ENCODE measurements at places on chromosomes 3 and 15. TPM values are rescaled to one million over a fixed set of nuclear protein-coding genes. Genes with fewer than 3 reads are reported as not detected.

DNA sequence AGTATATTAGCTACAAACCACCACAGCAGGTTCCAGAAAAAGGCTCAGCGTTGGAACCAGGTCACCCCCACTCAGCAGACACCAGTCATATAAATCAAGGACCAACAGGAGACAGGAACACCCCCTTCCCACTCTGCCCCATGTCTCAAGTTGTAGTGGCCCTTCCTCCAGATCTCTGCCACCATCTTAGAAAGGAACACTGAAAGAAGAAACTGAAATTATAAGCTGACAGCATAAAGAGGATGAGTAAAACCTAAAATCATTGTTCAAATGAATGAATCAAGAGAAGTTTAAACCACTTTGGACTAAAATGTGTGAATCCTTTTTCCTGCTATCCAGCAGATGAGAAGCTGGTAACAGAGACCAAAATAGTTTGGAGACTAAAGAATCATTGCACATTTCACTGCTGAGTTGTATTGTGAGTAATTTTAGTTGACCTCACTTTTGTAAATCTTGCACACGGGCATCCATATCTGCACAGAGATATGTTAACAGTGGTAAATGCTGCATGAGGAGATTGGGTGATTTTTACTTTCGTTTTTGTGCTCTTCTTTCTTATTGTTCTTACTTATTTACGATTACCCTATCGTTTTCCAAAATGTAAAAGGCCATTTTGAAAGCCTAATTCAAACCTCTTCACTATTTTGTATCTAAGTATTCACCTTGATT, 19.8 kb downstream of the CCR3 start:
- DNase-seq: no peak
- H3K36me3 ChIP-seq: peaks cover 34% of the 10 kb centered on the region
- peak overlapping the region; percentile 88 for H3K27ac ChIP-seq
- peaks cover 1% of the 10 kb centered on the region for H3K27me3 ChIP-seq

Gene FMN1
- total RNA-seq: not detected

GRCh38 chr15:91132079-91132478, 32.0 kb downstream of the SV2B start:
- no peak overlapping the region for H3K4me3 ChIP-seq
- no peaks in the 10 kb centered on the region for H3K36me3 ChIP-seq
- no peak for DNase-seq
- H3K4me1 ChIP-seq: no peaks in the 10 kb centered on the region
- H3K27ac ChIP-seq: no peak overlapping the region
- H3K27me3 ChIP-seq: peaks cover 17% of the 10 kb centered on the region

GRCh38 chr3:159852821-159853505, 135.7 kb upstream of the IL12A start:
- H3K27ac ChIP-seq: no peak overlapping the region
- H3K4me3 ChIP-seq: no peak overlapping the region
- H3K4me1 ChIP-seq: no peaks in the 10 kb centered on the region

DNA sequence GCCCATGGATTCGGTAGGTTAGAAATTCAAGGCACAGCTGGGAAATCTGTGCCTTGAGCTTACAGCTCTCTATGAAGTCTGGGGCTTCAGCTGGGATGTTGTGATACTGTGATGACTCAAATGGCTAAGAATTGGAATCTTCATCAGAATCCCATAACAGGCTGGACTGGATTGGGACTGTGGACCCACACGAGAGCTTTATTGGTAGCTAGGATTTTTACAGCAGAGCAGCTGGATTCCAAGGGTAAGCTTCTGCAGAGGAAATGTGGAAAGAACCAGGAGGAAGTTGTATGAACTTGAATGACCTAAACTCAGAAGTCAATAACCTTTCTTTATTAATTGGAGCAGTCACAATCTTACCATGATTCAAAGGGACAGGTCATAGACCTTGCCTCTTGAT, 1187.1 kb downstream of the ROBO1 start:
- H3K36me3 ChIP-seq: no peaks in the 10 kb centered on the region
- H3K27ac ChIP-seq: no peak overlapping the region
- H3K4me1 ChIP-seq: no peaks in the 10 kb centered on the region
- no peak overlapping the region for H3K4me3 ChIP-seq

GRCh38 chr3:94431876-94432570, 369.2 kb downstream of the NSUN3 start:
- H3K4me1 ChIP-seq: no peaks in the 10 kb centered on the region
- no peaks in the 10 kb centered on the region for H3K36me3 ChIP-seq
- no peak overlapping the region for H3K4me3 ChIP-seq
- no peak overlapping the region for H3K27ac ChIP-seq

GRCh38 chr3:119069725-119070124, 35.1 kb upstream of the IGSF11 start:
- peaks cover 13% of the 10 kb centered on the region for H3K27me3 ChIP-seq
- DNase-seq: no peak
- no peak overlapping the region for H3K27ac ChIP-seq
- H3K4me1 ChIP-seq: no peaks in the 10 kb centered on the region
- no peak overlapping the region for H3K4me3 ChIP-seq
- H3K36me3 ChIP-seq: no peaks in the 10 kb centered on the region

Gene LMAN1L
- not detected for total RNA-seq

GRCh38 chr3:13111873-13112520, 38.8 kb upstream of the IQSEC1 start:
- H3K4me1 ChIP-seq: peaks cover 5% of the 10 kb centered on the region
- no peak overlapping the region for H3K27ac ChIP-seq
- no peak for DNase-seq
- H3K27me3 ChIP-seq: peaks cover 8% of the 10 kb centered on the region
- no peaks in the 10 kb centered on the region for H3K36me3 ChIP-seq

DNA sequence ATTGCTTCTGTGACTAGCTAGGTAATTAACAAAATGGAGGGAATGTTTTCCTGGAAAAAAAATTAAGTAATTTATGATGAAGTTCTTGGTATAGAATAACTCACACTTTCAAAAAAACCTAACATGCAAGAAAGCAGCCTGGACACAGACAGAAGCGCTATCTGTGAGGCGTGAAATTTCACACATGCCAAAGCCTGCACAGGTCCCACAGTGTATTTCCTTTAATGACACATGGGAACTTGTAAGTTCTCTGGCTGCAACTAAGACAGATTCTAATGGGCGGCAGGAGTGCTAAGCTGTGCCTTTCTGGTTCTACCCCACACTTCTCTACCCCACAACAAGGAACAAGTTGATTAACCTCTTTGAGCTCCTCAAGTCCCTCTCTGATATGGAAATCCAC, 84.9 kb upstream of the NEO1 start:
- H3K27me3 ChIP-seq: peaks cover 41% of the 10 kb centered on the region
- no peak for DNase-seq
- H3K4me1 ChIP-seq: peaks cover 6% of the 10 kb centered on the region
- H3K36me3 ChIP-seq: no peaks in the 10 kb centered on the region

DNA sequence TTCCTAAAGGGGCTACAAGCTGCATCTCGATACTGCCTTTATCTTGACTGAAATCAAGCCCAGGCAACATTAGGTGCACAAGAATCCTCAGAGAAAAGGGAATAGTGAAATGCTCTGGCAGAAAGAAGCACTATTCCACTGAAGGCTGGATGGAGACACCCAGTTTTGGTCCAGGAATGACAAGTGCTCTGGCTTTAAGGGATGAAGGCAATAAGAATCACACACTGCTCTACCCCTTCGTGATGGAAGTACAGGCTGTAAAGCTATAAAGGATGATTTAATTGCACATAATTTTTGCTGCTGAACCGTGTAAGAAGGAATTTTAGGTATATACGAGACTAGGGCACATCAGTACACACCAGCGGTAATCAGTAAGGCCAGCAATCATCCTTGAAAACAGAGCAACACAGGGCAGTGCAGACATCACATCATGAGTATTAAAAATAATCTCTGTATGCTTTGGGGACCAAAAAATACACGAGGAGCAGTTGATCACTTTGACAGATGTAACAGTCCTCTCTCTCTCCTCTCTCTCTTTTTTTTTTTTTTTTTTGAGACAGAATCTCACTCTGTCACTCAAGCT, 414.6 kb upstream of the TBL1XR1 start:
- H3K4me3 ChIP-seq: no peak overlapping the region
- H3K36me3 ChIP-seq: peaks cover 6% of the 10 kb centered on the region
- no peak for DNase-seq
- H3K27me3 ChIP-seq: no peaks in the 10 kb centered on the region
- H3K27ac ChIP-seq: no peak overlapping the region
- peaks cover 6% of the 10 kb centered on the region for H3K4me1 ChIP-seq

Gene A4GNT
- not detected for total RNA-seq

Gene GPR62
- not detected for total RNA-seq

GRCh38 chr15:68554721-68555678, 23.8 kb upstream of the CORO2B start:
- no peak overlapping the region for H3K27ac ChIP-seq
- peaks cover 15% of the 10 kb centered on the region for H3K4me1 ChIP-seq
- H3K36me3 ChIP-seq: no peaks in the 10 kb centered on the region
- H3K27me3 ChIP-seq: peaks cover 49% of the 10 kb centered on the region

DNA sequence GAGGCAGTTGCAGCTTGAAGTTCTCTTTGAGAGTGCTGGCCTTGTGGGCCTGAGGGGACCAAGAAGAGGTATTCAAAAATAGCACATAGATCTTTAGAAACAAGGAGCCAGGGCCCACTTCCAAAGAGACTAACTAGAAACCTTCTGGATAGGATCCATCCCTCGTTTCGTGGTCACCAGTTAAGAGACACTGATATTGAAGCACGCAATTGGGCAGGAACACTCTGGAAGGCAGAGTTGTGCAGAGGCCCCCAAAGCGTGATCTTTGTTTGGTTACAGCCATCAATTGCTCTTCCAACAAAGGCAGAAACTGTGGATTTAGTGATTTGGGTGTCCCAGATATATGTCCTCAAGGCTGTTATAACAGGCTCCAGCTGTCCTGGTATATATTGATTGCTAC, 46.7 kb upstream of the ACAN start:
- no peaks in the 10 kb centered on the region for H3K4me1 ChIP-seq
- no peaks in the 10 kb centered on the region for H3K36me3 ChIP-seq

DNA sequence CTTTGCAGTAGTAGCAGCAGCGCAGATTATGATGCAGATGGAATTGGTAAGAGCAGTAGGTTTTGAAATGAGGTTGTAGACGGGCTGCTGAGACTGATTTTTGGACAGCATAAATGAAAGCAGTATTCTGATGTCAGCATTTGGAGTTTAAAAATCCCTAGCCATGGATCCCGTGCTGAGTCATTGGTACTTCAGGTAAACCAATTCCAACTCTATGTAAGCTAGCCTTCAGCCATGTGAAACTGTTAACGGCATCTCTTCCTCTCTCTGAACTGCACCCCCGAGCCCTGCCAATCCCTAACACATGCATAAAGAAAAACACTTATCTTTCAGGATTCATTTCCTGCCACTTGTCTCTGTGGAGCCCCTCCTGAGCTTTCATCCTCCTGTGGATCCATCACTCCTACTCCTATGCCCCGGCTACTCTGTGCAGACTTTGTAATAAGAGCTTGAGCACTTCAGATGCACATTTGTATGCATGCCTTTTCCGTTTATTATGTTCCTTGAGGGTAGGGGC, 119.0 kb downstream of the AKAP13 start:
- no peaks in the 10 kb centered on the region for H3K36me3 ChIP-seq
- no peak overlapping the region for H3K4me3 ChIP-seq
- peaks cover 43% of the 10 kb centered on the region for H3K4me1 ChIP-seq
- no peaks in the 10 kb centered on the region for H3K27me3 ChIP-seq
- DNase-seq: no peak

- DNase-seq: no peak
- H3K4me1 ChIP-seq: peaks cover 6% of the 10 kb centered on the region
- no peak overlapping the region for H3K27ac ChIP-seq
- peaks cover 10% of the 10 kb centered on the region for H3K27me3 ChIP-seq
- H3K36me3 ChIP-seq: no peaks in the 10 kb centered on the region
- H3K4me3 ChIP-seq: no peak overlapping the region
These were observed 68.6 kb downstream of the ITGA11 start for GRCh38 chr15:68363353-68363752.

Gene CCR2
- 37.9 TPM for total RNA-seq

Gene BNC1
- not detected for total RNA-seq

Gene COL6A5
- not detected for total RNA-seq

DNA sequence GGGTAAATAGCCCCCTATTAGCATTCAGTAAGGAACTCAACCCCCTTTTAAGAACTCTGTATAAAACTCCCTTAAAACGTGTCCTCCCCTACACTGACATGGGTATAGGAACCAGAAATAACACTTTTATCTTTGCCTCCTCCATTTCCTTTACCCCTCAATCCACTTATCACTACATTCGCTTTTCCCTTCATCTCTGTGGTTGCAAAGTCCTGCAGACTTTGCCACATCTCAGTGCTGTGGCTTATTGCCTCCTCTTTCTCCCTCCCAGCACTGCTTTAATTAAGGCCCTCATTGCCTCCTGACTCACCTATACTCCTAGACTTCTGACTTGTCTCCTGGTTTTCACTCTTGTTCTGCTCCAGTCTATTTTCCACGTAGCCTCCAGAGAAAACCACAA, 94.3 kb upstream of the GADL1 start:
- peaks cover 17% of the 10 kb centered on the region for H3K27me3 ChIP-seq
- H3K36me3 ChIP-seq: no peaks in the 10 kb centered on the region
- H3K27ac ChIP-seq: no peak overlapping the region
- DNase-seq: no peak

- peak overlapping the region; percentile 51 for H3K27ac ChIP-seq
- no peak for DNase-seq
- peak overlapping the region; percentile 58 for H3K4me3 ChIP-seq
- H3K36me3 ChIP-seq: no peaks in the 10 kb centered on the region
- H3K27me3 ChIP-seq: peaks cover 9% of the 10 kb centered on the region
These were observed 113.8 kb upstream of the CCDC54 start for GRCh38 chr3:107263269-107264021.

GRCh38 chr15:40263024-40263754, 19.7 kb downstream of the ANKRD63 start:
- H3K4me3 ChIP-seq: no peak overlapping the region
- no peak overlapping the region for H3K27ac ChIP-seq
- H3K27me3 ChIP-seq: peaks cover 12% of the 10 kb centered on the region
- no peaks in the 10 kb centered on the region for H3K4me1 ChIP-seq
- H3K36me3 ChIP-seq: no peaks in the 10 kb centered on the region

Gene ISLR2
- 0.14 TPM for total RNA-seq

Gene KBTBD13
- not detected for total RNA-seq

Gene NAALADL2
- not detected for total RNA-seq

Gene LMOD3
- not detected for total RNA-seq

Gene GOLGA6L2
- not detected for total RNA-seq

Gene UPK1B
- not detected for total RNA-seq

Gene GOLGA8M
- 4.4 TPM for total RNA-seq

Gene ADGRG7
- not detected for total RNA-seq

DNA sequence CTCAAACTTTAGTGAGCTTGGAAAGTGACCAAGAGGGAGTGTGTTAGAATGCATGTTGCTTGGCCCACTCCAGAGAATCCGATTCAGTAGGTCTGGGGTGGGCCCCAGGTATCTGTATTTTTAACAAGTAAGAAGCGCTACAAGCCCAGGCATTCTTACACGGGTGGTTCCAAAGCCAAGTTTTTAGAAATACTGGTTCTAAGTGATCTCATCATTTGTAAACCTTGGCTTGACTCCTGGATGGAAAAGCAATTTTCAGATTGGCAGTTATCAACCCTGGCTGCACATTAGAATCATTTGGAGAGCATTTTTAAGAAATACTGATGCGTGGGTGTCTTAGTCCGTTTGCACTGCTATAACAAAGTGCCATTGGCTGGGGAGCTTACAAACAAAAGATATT, 27.3 kb upstream of the ST8SIA2 start:
- no peaks in the 10 kb centered on the region for H3K4me1 ChIP-seq
- no peaks in the 10 kb centered on the region for H3K36me3 ChIP-seq
- no peaks in the 10 kb centered on the region for H3K27me3 ChIP-seq
- no peak overlapping the region for H3K27ac ChIP-seq
